ENCODE measurements at places on chromosomes 11 and 22. TPM values are rescaled to one million over a fixed set of nuclear protein-coding genes. Genes with fewer than 3 reads are reported as not detected.

The GDPD4 gene
- total RNA-seq, result not detected

The C11orf87 gene
- 56.1 TPM for total RNA-seq

GRCh38 chr22:31715147-31715778, 34.7 kb downstream of the PRR14L start:
- no peak overlapping the region for H3K27ac ChIP-seq
- no peak for DNase-seq
- H3K36me3 ChIP-seq, result peaks cover 20% of the 10 kb centered on the region
- no peaks in the 10 kb centered on the region for H3K27me3 ChIP-seq

GRCh38 chr22:42887523-42888507, 30.7 kb upstream of the ARFGAP3 start:
- H3K4me1 ChIP-seq, result peaks cover 2% of the 10 kb centered on the region
- no peak overlapping the region for H3K27ac ChIP-seq
- no peak overlapping the region for H3K4me3 ChIP-seq
- DNase-seq, result no peak
- H3K27me3 ChIP-seq, result no peaks in the 10 kb centered on the region
- peaks cover 80% of the 10 kb centered on the region for H3K36me3 ChIP-seq

- H3K4me1 ChIP-seq, result peaks cover 10% of the 10 kb centered on the region
- no peak for DNase-seq
- no peaks in the 10 kb centered on the region for H3K36me3 ChIP-seq
Observed at GRCh38 chr11:114280696-114281095, 15.5 kb upstream of the NNMT start.

The SBF1 gene
- total RNA-seq, result 51.0 TPM

GRCh38 chr22:36729321-36729720, 25.8 kb upstream of the CACNG2 start:
- H3K27ac ChIP-seq, result no peak overlapping the region
- peaks cover 18% of the 10 kb centered on the region for H3K36me3 ChIP-seq
- H3K4me3 ChIP-seq, result no peak overlapping the region
- H3K4me1 ChIP-seq, result no peaks in the 10 kb centered on the region
- no peaks in the 10 kb centered on the region for H3K27me3 ChIP-seq

DNA sequence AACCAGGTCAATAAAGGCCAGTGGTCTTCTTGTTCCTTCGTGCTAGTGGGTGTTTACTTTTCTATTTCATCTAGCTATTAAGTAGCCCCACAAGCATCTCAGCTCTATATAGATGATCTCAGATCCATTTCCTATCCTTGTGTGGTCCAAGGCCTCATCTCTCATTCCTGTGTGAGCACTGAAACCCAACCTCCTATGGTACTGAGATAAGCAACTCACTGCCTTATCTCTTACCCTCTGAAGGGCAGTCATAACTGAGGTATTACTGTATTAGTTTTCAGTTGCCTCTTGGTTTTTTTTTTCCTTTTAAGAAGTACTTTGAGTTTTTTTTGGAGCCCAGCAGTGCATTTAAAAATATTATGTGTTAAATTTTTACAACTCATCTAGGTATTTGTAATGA, 28.3 kb downstream of the ACER3 start:
- H3K27me3 ChIP-seq, result no peaks in the 10 kb centered on the region
- no peaks in the 10 kb centered on the region for H3K36me3 ChIP-seq
- DNase-seq, result no peak
- H3K4me1 ChIP-seq, result peaks cover 7% of the 10 kb centered on the region

- H3K4me1 ChIP-seq, result peaks cover 26% of the 10 kb centered on the region
- no peak overlapping the region for H3K4me3 ChIP-seq
- H3K36me3 ChIP-seq, result no peaks in the 10 kb centered on the region
- DNase-seq, result no peak
Observed at GRCh38 chr11:44988111-44988510, 37.4 kb upstream of the TP53I11 start.
